ENCODE measurements at places on chromosomes 3 and 15.
A peak's percentile ranks its signal among the peaks of the same experiment; 100 is the strongest.

DNA sequence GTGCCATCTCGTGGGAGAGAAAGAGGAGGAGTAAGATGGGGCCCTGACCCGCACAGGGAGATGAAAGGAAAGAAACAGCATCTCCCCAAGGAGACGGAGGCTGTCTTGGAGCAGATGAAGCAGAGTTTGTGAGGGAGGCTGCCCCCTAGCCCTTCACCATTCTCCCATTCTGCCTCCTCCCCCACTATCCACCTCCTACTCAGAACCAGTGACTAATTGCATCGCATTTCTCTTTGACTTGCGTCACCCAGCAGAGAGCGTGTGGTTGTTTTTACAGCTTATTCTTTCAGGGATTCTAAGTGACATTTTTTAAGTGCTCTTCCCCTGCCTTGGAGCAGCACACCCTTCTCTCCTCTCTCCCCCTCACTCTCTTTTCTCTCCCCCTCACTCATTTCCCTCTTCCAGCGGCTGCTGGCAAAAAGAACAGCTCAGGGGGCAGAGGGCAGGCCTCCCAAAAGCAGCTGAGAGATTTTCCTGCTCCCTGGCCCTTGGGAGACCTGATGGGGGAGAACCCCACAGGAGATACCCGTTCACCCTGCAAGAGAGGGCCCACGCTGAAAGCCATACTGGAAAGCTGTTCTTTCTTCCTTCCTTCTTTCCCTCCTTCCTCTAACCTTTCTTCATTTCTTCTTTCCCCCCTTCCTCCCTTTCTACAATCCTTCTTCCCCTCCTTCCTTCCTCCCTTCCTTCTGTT lies 91.8 kb downstream of the MRPL46 start:
- DNase-seq: peak; percentile 75

- no peak for DNase-seq
Measured at GRCh38 chr15:45743426-45744235, 108.8 kb downstream of the SQOR start.

DNA sequence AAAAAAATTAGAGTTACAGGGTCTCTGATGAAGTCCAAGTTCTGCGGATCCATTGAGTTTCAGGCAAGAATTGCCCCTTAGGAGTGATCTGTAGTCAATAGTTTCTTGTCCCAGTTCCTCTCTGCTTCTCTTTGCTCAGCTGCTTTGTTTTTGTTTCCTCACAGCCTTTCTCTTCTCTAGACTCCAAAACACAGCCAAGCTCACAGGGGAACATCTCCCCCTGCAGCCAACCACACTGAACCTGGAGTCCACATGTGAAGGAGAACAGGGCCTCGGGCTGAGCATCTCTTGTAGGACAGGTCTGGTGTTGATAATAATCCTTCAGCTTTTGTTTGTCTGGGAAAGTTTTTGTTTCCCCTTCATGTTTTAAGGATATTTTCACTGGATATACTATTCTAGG lies 202.6 kb upstream of the ATP10A start:
- DNase-seq: no peak

GRCh38 chr15:73899197-73900094 lies 26.1 kb downstream of the TBC1D21 start:
- no peak for DNase-seq

- DNase-seq: no peak
Measured at GRCh38 chr3:32757618-32758374, 60.0 kb upstream of the TRIM71 start.
